OCI-M1 (cell line): ENCODE measurements at places on chromosomes 2 and 18.

DNA sequence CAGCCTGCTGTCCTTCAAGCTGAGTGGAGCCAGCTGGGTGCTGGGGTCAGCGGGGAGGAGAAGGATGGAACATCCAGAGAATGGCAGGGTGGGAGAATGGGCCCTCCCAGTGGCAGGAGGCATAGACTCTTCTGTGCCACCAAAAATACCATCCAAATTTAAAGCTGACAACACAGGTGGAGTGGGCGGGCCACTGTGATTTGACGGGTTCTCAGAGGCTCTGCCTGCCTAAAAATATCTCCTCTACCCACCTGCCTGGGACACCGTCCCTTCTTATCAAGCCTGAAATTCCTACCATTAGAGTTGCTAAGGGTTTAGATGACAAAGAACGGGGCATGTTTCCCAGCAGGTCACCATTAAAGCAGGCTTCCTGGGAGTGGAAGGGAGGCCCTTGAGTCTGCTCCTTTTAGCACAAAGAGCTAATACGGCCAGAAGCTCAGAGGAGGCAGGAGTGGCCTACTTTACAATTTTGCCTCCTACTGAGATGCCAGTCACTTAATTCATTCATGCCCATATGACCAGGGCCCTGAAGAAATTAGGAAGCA lies 19.8 kb upstream of the MARCHF4 start:
- no peak for DNase-seq

DNA sequence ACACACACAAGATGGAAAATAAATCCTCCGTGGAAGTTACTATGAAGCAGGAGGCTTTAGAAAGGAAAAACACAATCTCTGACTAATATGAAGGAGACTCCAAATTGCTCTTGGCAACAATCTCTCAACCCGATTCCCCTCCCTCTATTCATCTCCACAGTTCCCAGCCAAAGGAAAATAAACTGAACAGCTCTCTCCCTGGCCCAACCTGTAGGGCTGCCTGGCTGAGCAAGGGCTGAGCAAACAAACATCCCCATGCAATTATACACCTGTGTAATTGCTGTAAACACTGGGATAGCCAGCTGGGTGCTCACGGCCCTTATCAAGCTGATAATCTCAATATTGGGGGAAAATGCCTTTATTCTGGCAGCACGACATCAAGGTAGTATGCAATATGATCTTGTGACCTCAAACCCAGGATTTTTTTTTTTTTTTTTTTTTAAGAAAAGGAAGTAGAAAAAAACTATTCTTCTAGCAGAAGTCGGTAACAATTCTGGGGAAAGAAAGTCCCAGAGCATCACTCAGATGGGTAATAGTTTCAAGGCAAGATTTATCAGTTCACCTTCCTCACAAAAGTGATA lies 203.3 kb upstream of the SMAD2 start:
- DNase-seq, result no peak

- peak; percentile 67 for DNase-seq
These were observed 17.6 kb downstream of the MRPL35 start for GRCh38 chr2:86216575-86217555.

DNA sequence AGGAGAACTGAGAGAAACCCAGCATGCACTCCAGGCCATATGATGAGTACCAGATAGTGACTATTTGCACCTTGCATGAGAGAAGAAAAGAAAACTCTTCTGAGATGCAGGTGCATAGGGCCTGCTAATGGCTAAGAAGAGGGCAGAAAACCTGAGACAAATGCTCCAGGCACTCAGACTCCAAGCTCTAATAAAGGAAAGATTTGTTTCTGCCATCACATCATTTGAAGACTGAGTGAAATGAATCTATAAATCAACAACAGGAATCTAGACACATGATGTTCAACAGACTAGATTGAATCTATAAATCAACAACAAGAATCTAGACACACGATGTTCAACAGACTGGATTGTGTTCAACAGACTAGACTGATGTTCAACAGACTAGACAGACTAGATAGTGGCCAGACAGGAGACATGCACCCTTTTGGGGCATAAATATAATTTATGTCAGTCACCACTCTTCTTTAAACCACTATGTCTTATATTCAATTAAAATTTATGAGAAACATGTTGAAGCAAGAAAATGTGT lies 482.7 kb upstream of the UBE2E3 start:
- DNase-seq, result no peak

GRCh38 chr18:44714376-44714775 lies 33.7 kb downstream of the SETBP1 start:
- no peak for DNase-seq

GRCh38 chr2:62705859-62706720 lies 577 bp downstream of the EHBP1 start:
- DNase-seq, result peak; percentile 73

GRCh38 chr2:30323499-30323898 lies 92.2 kb downstream of the LBH start:
- no peak for DNase-seq

- DNase-seq, result no peak
These were observed 65.2 kb downstream of the BCL11A start for GRCh38 chr2:60488291-60488690.

- DNase-seq, result no peak
These were observed 358.3 kb downstream of the CELF4 start for GRCh38 chr18:37207343-37207742.

GRCh38 chr18:63366213-63367052 lies 573 bp downstream of the KDSR start:
- peak; percentile 49 for DNase-seq

DNA sequence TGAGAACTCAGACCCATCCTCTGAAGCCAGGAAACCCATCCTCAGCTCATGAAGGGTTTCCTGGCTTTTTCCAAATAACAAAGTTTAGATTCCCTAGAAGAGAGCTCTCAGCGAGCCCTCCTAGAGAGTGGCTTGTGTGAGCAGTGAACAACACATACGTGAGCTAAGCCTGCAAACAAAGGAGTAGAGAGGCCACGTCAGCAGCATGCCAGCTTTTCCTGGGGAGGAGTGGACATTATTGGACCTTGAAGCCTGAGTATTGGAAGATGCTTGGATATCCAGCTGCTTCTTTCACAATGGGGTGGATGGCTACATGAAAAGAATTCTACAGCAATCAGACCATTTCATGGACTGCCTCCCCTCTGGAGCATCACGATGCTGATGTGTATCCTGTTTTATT lies 21.1 kb downstream of the KIF5C start:
- DNase-seq, result no peak

DNA sequence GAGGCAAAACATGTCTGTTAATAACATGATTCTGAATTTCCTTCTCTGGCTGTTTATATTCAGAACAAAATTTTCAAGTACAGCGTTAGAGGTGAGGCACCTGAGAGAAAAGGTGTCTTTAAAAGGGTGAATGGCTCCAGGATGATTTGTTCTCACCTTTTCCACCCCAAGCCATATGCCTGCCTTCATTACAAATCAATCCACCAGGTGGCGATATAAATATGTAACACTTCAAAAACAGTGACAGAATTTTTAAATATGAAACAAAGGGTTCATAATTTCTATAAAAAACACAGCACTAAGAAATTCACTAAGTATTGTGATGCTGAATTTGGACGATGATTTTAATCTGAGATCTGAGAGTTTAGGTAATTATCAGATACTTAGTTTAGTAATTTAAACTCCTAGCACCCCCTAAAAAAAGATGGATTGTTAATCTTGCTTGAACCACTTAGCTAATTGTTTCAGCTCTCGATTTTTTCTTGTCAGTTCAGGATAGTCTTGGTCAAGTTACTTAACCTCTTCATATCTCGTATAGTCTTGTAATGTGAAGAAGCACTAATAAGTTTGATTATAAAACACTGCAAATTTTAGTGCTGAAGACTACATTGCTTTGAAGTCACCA lies 528.8 kb downstream of the CPS1 start:
- peak; percentile 69 for DNase-seq

- no peak for DNase-seq
These were observed 121.9 kb downstream of the HDAC4 start for GRCh38 chr2:239278941-239279365.

GRCh38 chr2:62525549-62526269 lies 19.7 kb upstream of the TMEM17 start:
- DNase-seq, result no peak

GRCh38 chr2:171516793-171517192 lies 5.5 kb upstream of the CYBRD1 start:
- DNase-seq, result no peak

GRCh38 chr18:57258131-57258777 lies 94.1 kb upstream of the ST8SIA3 start:
- DNase-seq, result no peak

- no peak for DNase-seq
These were observed 186.6 kb downstream of the NOL4 start for GRCh38 chr18:34038086-34038485.

- no peak for DNase-seq
These were observed 218.8 kb downstream of the BCL11A start for GRCh38 chr2:60334610-60335009.

DNA sequence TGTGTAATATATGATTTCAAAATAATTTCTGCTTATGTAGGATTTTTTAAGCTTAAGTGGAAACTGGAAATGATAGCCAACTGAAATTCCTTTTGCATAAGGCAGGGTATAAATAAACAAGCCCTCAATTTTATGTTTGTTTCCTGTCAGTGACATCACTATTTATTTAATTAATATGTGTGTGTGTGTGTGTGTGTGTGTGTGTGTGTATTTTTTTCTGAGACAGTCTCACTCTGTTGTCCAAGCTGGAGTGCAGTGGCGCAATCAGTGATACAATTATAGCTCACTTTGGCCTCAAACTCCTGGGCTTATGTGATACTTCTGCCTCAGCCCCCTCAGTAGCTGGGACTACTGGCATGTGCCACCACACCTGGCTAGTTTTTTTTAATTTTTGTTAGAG lies 29.3 kb upstream of the CYP20A1 start:
- DNase-seq, result no peak

DNA sequence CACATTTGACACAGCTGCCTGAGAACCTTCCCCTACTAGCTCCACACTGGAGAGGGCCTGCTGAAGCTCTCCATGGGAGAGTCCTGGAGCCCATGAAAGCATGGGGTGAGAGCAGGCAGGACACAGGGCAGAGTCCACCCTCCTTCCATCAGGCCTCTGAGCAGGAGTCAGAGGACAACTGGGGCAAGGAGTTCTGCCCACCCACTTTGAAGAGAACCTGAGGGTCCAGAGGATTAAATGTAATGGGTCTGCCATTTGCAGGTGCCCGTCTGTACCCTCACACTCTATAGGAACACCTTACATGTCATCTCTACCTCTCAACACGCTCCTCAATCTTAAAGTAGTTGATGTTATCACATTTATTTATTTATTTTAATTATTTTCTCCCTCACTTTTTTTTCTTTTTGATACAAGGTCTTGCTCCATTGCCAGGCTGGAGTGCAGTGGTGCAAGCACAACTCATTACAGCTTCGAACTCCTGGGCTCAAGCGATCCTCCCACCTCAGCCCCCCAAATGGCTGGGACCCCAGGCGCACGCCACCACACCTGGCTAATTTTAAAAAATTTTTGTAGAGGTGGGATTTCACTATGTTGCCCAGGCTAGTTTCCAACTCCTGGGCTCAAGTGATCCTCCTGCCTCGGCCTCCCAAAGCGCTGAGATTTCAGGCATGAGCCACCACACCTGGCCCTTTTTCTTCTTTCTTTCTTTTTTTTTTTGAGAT lies 10.2 kb downstream of the ADRA2B start:
- DNase-seq, result no peak

- no peak for DNase-seq
These were observed 5.5 kb downstream of the IHH start for GRCh38 chr2:219054956-219055903.

DNA sequence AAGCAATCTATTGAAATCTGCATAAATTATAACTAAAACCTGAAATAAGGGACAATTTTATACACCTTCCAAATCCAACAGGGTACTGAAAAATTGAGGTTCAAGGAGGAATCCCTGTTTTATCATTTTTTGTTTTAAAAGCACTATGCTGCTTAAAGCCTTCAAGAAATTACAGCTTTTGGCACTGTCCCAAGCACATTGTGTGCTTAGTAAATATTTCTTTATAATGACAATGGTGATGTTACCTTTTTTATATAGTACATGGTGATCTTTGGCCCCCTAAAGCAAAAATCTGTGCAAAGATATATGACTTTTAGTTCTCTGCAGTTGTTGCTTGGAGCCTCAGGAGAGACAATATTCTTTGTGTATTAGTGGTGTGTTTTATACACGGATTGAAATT lies 71.6 kb upstream of the EFEMP1 start:
- DNase-seq, result no peak

- no peak for DNase-seq
These were observed 83.1 kb downstream of the KLF7 start for GRCh38 chr2:207082619-207083018.

DNA sequence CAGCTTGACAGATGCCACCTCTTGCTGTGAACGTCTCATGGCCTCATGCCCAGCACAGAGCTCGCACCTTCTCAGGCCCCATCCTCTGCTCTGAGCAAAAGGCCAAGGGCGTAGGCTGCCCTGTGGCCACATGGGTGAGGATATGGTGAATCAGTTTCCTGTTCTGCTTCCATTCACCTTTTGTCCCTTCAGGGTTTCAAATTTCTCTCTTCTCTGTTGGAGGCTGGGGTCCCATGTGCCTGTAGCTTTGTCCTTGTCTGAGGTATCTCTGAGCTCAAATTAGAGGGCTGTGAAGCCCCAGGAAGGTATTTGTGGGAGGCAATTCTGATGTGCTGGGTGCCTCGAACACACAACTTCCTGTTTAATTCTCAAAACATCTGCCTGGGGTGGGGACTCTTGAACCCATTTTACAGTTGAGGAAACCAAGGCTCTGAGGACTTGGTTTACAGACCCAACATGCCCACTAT lies 29.0 kb downstream of the ZAP70 start:
- no peak for DNase-seq

- DNase-seq, result peak; percentile 43
These were observed 352.1 kb downstream of the RBM43 start for GRCh38 chr2:150909613-150910012.

- no peak for DNase-seq
These were observed 20.0 kb downstream of the SETBP1 start for GRCh38 chr18:44700652-44701051.

DNA sequence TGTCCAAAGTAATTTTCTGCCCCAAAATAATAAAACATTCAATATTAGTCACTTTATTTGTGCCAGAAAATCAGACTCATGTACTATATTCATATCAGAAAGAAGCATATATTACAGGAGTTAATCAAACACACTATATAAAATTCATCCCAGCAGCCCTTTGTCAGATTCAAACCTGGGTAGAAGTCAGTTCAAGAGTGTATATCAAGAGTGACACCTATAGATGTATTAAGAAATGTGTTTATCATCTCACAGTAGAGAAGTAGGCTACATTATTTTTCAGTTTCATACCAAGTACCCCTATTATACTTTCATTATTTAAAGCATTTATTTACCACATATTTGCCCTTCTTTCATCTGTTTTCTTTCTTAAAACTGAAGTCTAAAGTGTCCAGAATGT lies 193.2 kb upstream of the DDX18 start:
- no peak for DNase-seq

GRCh38 chr2:275466-275865 lies 10.7 kb downstream of the ACP1 start:
- no peak for DNase-seq

DNA sequence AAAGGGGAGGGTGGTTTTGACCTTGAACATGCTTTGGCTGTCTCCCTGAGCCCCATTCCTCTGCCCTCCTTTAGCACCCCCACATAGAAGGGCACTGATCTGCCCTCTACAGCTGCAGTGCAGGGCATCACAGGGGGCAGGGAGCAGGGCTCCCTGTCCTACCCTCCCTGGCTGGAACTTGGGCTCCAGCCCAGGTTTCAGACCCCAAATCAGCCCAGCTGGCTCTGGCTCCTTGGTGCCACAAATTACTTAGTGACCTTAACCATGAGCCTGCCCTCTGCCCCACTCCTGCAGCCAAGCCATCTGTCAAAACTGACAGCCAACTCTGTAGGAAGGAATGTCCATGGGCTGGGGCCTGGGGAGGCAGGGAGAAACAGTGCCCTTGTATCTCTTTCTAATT lies 105.6 kb downstream of the MAPK4 start:
- DNase-seq, result no peak

GRCh38 chr2:43560231-43560547 lies 35.6 kb downstream of the THADA start:
- no peak for DNase-seq
